ENCODE measurements at places on chromosomes 7 and 10.

- DNase-seq = no peak
These were observed 24.1 kb upstream of the TRIM8 start for GRCh38 chr10:102620138-102620590.

GRCh38 chr10:130804281-130804680, 507.2 kb downstream of the TCERG1L start:
- DNase-seq = no peak

DNA sequence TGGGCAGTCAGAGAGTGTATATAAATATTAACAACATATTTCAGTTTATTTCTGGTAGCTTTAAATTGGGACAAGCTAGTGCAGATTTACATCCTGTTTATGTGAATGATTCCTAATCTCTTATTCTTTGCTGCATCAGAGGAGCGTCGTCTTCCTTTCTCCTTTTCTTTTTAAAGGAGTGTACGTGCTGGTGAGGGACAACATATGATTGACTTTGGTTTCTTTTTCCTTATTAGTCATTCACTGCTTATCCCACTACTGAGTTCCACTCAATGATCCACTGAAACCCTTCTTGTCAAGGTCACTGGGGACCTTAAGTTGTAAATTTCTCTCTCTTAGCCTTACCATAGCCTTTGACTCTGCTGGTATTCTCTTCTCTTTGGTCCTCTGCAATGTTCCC, 116.3 kb downstream of the EXOC4 start:
- DNase-seq = no peak

- DNase-seq = no peak
These were observed 672.2 kb upstream of the LRRN3 start for GRCh38 chr7:110418659-110419280.

DNA sequence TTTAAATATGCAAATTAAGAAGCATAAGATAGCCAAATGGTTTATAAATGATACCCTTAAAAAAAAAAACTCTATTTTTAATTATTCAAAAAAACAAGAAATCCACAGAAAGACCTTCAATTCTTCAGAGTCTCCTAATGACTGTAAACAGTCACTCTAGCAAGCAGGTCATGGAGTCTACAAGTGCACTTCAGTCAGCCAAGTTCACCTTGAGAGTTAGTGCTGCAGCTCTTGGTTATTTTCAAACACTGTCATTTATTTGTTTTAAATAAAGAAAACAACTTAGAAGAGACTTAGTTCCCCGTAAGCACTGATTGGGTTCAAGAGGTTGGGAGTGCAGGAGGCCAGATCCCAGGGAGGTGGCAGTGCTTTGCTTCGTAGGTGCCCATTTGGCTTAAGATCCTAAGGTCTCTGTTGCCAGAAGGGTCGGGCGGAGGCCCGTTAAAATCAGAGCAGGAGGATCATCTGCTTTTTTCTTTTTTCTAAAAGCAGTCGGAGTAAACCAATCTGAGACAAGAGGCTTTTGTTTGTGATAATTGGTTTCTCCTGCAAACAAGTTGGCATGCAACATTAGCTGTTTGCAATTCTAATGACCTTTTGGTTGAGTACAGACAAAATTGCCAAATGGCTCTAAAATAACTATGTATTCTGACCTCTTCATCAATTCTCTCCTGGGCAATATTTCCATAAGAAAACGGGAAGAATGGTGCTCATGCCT, 86.4 kb upstream of the ELMO1 start:
- DNase-seq = no peak

DNA sequence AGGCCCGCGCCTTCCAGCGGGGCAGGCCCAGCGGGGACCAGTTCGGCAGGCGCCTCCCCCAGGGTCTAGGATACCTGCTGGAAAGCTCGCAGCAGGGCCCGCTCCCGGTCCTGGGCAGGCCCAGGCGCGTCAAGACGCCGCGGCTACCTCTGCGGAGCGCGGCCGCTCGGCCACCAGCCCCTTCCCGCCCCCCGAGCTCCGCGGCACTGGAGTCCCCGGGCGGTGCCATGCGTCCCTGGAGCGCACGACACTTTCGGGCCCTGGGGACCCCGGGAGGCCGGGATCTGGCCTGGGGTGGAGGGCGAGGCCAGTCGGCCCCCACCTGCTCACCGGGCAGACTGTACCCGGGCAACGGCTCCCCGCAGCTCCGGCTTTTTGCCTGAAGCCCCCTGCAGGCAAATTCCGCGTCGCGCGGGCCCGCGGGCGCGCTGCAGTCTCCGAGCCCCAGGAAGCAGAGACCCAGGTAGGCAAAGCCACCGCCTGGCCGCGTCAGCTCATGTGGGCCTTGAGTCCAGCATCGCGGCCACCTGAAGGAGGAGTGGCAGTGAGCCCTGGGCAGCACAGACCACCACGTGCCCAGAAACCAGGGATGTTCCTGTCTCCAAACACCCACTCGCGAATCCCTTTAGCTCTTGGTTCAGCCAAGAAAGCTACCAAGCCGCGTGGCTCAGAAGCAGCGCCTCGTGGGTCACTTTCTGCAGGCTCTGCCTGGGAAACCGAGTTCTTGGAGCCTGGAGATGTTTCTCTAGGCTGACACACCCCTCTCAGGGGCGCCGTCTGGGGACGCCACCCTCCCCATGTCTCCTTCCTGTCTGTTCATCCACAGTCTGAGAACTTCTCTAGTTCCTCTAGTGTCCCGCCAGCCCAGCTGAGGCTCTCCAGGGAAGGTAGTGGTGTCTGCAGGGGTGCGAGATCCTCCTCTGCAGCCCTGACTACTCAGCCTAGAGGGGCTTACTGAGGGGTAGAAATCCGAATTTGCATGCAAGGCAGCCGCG, 46.1 kb upstream of the APBB1IP start:
- DNase-seq = no peak

All from cortex of kidney (tissue), 1 donor.